ENCODE measurements at places on chromosomes 1 and 21.

GRCh38 chr1:229203030-229203751, 67.7 kb upstream of the RAB4A start:
- DNase-seq, result no peak

GRCh38 chr1:36821386-36821785, 212.9 kb downstream of the GRIK3 start:
- DNase-seq, result no peak

DNA sequence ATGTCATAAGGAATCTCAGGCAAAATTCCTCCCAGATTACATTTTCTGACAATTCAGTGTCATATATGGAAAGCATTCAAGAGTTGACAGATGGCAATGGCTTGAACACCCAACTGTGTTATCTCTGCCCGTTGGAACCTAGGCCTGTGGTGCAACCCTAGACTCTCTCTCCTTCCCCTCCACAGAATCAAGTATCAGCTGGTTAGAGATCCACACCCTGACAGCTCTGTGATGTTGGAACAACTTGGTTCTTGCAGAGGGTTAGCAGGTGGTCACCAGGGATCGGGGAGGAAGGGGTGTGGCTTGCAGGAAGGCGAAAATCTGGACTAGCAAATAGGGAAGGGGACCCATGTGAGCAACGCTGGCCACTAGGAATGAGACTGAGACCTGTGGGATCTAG, 26.3 kb downstream of the PCSK9 start:
- no peak for DNase-seq

GRCh38 chr21:29279558-29279957, 19.2 kb upstream of the BACH1 start:
- DNase-seq, result no peak

DNA sequence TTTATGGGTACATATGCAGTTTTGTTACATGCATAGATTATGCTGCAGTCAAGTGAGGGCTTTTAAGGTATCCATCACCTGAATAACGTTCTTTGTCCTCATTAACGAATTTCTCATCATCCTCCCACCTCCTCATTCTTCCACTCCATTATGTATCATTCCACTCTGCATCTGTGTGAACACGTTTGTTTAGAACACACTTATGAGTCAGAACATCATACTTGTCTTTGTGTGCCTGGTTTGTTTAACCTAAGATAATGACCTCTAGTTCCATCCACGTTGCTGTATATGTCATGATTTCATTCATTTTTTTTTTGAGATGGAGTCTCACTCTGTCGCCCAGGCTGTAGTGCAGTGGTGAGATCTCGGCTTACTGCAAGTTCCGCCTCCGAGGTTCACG, 6.7 kb upstream of the MPC2 start:
- DNase-seq, result no peak
